Stimulated activated CD4-positive, alpha-beta T cell treated with anti-CD3 and anti-CD28 coated beads, Interleukin-1b, Interleukin-23, amount 100 ng/mL, for 24 hours (primary cell): ENCODE measurements at places on chromosomes 13 and 19.

DNA sequence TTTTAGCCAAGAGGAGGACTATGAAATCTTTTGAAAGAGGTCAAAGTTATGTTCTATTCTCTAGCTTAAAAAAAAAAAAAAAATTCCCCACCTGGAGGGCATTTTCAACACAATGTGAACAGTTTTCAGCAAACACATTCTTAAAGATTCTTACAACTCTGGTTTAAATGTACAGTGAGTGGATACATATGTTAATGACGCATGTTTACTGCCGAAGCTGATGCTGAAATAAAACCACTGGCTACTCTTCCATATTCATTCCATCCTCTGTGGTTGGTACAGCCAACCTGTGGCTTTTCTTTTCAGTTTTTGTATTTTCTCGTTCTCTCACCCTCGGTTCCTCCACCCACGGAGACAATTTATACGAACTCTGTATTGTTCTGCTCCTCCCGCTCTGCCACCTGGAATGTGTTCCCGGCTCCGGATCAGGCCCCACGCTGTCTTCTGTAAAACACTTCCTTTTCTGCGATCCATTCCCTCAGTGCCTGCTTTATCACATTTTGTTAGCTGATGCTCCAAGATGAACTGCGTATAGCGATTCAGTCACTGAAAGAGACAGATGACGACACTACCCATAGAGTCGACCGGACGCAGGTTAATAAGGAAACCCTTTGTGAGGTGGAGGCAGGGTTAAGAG, 466.4 kb upstream of the ARGLU1 start:
- no peak for DNase-seq

DNA sequence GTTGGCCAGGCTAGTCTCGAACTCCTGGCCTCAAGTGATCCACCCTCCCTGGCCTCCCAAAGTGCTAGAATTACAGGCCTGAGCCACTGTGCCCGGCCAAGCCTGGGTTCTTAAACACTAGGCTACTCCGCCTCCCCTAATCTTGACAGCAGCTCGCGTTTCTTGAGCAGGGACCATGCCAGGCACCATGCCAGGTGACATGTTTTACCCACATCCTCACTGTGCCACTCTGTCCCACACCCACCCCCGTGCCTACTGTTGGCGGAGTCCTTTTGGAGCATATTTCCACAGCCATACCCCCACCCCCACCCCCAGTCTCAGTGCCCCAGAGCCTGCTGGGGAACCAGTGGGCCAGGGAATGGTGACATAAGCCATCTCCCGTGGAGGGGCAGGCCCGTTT, 98.8 kb downstream of the DPF1 start:
- no peak for DNase-seq

DNA sequence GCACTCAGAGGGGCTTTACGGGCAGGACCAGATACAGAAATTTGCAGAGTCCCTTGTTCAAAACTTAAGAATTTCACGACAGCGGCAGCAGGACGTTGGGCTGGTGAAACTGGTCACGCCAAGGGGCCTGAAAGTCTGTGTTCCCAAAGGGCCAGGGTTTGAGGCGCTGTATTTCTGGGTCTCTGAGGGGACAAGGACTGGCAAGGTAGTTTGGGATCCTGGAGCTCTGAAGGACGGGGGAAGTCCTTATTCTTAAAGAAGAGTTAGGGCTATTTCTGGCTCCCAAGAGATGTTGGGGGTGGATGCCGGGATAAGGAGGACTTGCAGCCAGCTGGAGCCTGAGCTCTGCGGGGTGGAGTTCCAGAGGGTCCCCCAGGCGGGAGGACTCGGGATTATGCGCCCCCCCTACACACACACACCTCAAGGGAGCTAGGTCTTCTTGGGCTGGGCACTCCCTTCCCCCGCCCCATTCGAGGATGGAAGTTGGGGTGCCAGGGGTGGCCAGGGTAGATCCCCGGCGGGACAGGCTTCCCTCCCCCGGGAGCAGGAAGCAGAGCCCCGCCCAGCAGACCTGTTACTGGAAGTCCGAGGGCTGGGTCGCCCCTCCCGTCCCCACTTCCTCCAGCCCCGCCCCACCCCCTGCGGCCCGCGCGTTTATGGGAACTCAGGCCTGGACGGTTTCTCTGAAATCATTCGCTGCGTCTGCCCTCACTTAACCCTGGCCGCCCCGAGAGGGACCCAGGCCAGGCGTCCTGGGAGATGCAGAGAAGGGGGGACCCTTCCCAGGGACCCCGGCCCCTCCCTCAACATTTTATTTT, 5.6 kb downstream of the BCL3 start:
- DNase-seq = no peak

- DNase-seq = no peak
Observed at GRCh38 chr13:45733361-45733760, 31.2 kb downstream of the CBY2 start.

DNA sequence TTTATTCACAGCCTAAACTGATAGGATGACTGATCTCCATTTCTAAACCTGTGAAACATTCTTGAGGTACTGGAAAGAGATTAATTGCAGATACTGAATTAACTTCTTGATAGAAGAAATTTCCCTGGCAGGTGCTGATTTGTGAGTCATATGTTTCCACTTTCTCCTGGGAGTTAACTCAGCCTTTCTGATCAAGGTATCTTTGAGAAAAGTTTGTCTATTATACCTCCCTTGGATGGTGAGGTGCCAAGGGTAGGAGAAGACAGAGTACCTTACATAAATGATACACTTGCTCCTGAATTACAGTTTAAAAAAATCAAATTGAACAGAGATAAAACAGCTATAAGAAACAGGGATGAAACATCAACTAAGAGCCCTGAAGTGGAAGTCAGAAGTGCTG, 123.0 kb downstream of the RGCC start:
- DNase-seq = no peak

- DNase-seq = no peak
Observed at GRCh38 chr13:51768378-51768921, 35.5 kb downstream of the DHRS12 start.

DNA sequence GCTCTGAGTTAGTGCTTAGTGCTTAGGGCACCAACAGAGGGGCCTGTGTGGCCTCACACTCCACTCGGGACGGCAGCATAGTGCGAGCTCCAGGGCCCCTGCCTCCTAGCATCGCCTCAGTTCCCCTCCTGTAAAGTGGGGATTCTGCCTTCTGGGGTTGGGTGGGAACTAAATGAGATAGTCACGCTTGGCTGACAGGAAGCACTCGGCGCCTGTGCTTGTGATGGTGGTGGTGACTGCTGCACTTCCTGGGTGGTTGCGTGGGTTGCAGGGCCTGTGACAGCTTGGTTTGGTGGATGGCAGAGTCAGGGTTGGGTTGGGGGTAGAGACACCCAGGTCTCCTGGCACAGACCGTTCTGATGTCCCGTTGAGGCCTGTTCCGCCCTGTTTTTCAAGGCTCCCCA, 7.7 kb downstream of the PLEKHF1 start:
- peak; percentile 44 for DNase-seq

- no peak for DNase-seq
Observed at GRCh38 chr13:31032528-31033113, 100.2 kb downstream of the TEX26 start.

DNA sequence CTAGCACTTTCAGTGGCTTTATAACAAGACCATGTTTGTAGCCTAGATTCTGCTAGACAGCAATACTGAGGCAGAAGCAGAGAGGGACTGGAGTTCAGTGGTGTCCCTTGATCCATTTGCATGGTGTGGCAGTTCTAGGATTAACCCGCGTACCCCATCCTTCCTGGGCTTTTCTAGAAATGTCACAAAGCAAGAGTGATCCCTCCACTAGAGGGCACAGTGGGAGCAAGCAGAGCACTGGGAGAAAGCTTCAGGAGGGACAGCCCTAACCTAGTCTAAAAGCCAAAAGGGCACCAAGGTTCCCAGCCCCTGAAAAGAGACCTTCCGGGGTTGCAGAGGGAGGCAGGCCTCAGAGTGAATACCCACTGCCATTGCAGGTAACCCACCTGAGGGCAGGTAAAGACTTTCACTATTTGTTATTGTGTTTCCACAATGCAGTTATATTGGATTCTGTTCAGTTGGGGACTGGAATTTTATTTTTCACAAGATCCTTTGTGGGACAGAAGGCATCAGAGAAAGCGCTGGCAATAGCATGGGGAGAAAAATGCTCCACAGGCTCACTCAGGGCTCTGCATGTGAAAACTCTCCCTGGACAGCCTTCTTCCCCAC, 170.6 kb downstream of the FLT1 start:
- peak; percentile 29 for DNase-seq

DNA sequence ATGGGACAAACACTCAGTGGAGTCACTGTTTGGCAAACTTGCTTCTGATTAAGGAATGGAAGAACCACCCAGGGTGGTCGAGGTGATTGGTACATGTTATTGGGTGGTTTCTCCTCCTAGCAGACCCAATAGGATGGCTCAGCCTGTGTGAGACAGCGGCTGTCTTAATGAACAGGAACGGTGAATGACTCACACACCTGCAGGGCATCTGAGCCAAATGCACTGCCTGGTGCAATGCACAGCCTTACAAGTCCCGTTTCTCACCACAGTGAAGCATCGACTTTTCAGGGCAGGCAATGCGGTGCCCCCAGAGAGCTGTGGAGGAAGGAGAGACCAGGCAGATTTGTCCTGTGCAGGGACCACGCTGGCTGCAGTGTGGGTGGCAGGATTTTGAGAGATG, 238.5 kb downstream of the FGF9 start:
- no peak for DNase-seq

- DNase-seq = no peak
Observed at GRCh38 chr19:29187676-29188075, 25.3 kb downstream of the UQCRFS1 start.

- DNase-seq = no peak
Observed at GRCh38 chr19:54105796-54106195, 3.1 kb downstream of the NDUFA3 start.

- DNase-seq = no peak
Observed at GRCh38 chr19:57664269-57665127, 4.2 kb upstream of the ZSCAN4 start.

DNA sequence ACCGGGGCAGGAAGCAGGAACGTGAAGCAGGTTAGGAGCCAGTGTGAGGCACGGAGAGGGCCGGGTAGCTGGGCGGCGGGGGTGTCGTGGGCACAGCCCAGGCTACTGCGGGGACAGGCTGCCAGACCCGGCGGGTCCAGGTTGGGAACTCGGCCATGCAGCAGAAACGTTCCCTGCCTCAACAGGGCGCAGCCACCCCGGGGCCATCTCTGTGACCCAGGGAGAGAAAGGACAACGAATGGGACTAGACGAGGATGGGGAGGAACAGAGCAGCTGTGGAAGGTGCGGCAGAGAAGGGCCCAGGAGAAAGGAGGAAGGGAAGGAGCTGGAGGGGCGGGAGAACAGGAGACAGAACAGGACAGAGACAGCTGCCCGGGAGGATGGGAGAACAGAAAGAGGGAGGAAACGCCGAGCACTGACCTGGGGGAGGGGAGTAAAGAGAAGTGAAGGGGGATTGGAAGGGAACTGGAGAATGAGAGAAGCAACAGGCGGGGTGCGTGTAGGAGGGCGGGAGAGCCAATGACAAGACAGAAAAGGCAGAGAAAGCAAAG, 12.9 kb upstream of the GARIN5A start:
- DNase-seq = no peak

DNA sequence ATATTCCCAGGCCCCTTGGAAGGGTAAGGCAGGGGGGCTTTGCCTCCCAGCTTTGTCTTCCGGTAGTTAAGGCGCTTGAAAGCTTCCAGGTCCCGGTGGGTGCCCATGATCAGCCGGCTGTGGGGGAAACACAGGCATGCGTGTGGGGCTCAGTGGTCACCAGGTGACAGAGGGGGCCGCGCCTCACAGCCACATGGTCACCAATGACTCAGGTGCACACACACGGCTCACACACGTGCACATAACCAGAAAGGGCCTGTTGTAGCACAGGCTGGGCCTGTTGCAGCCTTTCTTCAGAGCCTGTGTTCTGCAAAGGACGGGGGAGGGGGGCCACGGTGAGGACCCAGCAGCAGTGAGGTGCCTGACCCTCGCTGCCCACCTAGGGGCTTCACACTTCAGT, 5.9 kb downstream of the NANOS3 start:
- no peak for DNase-seq

- DNase-seq = no peak
Observed at GRCh38 chr13:48817166-48817802, 158.4 kb upstream of the FNDC3A start.
